Esophagus squamous epithelium (tissue), 5 donors: ENCODE measurements at places on chromosomes 5 and 9.

DNA sequence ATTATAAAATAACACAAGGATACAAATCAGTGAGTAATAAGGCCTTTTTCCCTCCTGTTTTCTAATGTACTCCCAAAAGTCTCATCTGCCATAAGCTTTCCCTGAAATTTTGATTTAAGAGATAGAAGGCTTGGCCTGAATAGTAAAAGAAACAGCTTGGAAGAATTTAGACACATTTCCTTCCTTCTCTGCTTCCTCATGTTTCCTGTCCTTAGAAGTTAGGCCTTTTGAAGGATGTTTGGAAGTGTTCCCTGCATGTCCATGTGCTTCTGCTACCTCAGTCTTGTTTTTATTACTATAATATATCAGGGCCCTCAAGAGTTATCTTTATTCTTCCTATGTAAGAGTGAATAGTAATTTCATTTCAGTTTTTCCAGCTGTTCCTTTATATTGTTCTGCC lies 242.7 kb downstream of the DEPDC1B start:
- no peak for DNase-seq

GRCh38 chr9:92504881-92505280 lies 22.6 kb upstream of the ASPN start:
- DNase-seq = no peak

- no peak for DNase-seq
Measured at GRCh38 chr9:33222031-33222430, 17.9 kb upstream of the SPINK4 start.

- DNase-seq = no peak
Measured at GRCh38 chr5:7478459-7478858, 82.5 kb downstream of the ADCY2 start.

DNA sequence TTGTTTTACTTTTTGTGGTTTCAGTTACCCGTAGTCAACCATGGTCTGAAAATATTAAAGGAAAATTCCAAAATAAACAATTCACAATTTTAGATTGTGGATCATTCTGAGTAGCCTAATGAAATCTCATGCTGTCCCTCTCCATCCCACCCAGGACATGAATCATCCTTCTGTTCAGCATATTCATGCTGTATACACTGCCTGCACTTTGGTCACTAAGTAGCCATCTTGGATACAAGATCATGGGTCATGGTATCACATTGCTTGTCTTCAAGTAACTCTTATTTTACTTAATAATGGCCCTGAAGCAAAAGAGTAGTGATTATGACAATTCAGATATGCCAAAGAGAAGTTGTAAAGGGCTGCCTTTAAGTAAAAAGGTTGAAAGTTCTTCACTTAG lies 536.5 kb upstream of the ACO1 start:
- no peak for DNase-seq

DNA sequence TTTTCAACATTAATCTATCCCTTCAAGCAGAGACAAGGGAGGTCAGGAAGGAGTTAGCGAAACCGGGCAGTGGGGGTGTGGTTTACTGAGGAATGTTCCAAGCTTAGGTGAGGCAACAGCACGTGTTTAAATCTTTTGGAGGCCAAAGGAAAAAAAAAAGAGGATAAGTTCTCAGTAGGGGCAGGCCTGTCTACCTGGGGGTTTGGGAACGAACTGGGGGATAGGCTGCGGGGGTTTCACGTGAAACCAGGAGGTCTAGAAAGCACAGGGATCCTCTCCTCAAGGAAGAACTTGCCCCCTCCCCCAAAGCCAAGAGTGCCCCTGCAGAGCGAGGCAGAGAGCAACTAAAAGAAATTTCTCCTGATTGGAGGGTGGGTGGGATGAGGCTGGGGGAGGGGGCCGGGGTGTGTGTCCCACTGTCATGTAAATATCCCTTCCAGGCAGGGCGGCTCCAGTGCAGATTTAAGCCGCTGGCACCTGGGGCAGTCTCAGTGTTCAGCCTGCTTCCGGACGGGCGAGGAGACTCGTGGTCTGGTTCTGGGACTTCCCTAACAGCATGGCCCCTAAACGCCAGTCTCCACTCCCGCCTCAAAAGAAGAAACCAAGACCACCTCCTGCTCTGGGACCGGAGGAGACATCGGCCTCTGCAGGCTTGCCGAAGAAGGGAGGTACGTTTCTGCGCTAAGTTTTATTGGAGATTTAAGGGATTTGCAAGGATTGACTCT lies 5.5 kb upstream of the SET start:
- no peak for DNase-seq

GRCh38 chr5:173308226-173308625 lies 20.0 kb downstream of the STC2 start:
- DNase-seq = no peak

DNA sequence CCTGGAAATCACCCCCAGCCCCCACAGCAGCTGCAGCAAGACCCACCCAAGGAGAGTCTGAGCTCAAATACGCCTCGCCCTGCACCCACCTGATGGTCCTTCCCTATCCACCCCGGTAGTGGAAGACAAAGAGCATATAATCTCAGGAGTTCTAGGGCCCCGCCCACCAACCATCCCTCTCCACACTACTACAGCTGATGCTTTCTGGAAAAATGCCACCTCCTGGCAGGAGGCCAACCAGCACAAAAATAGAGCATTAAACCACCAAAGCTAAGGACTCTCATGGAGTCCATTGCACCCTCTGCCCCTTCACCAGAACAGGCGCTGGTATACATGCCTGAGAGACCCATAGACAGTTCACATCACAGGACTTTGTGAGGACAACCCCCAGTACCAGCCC lies 22.5 kb upstream of the NIPSNAP3A start:
- no peak for DNase-seq

GRCh38 chr5:175162036-175162435 lies 281.9 kb downstream of the DRD1 start:
- DNase-seq = no peak

GRCh38 chr9:128689293-128689774 lies 312 bp downstream of the SET start:
- no peak for DNase-seq

GRCh38 chr5:98999631-99000030 lies 70.8 kb upstream of the CHD1 start:
- no peak for DNase-seq

DNA sequence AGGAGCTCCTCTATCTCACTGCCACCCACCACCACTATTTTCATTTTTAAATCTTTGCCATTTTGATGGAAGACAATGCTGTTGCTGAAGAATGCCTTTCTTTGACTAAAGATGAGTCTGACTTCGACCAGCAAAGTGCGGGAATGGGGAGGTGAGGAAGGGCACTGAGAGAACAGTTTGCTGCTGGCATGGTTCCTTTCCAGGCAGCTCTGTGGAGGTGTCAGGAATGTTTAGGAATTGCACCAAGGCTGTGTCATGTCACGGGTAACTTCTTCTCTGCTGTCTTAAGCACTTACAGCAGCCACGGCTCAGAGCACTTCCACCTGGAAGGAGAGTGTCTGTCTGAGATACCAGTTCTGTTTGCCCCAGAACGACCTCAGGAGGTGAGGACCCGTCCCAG lies 41.4 kb upstream of the SHB start:
- no peak for DNase-seq

GRCh38 chr9:134765785-134766184 lies 114.8 kb upstream of the FCN2 start:
- DNase-seq = no peak
